ENCODE measurements at places on chromosomes 3 and 15. TPM values are rescaled to one million over a fixed set of nuclear protein-coding genes. Genes with fewer than 3 reads are reported as not detected.

GABRB3 gene
- not detected for polyA plus RNA-seq

GPR15 gene
- polyA plus RNA-seq, result 3.1 TPM

HCLS1 gene
- 468 TPM for polyA plus RNA-seq

FETUB gene
- polyA plus RNA-seq, result not detected

OXNAD1 gene
- 9.4 TPM for polyA plus RNA-seq

FGF12 gene
- polyA plus RNA-seq, result 0.38 TPM

CLEC3B gene
- polyA plus RNA-seq, result not detected

SCN11A gene
- not detected for polyA plus RNA-seq

PAK6 gene
- not detected for polyA plus RNA-seq

MCF2L2 gene
- 0.15 TPM for polyA plus RNA-seq

FEZF2 gene
- not detected for polyA plus RNA-seq

ZPLD1 gene
- not detected for polyA plus RNA-seq

MKRN2OS gene
- polyA plus RNA-seq, result not detected

MESP2 gene
- not detected for polyA plus RNA-seq

DAZL gene
- not detected for polyA plus RNA-seq

DUOXA2 gene
- polyA plus RNA-seq, result not detected

C3orf22 gene
- not detected for polyA plus RNA-seq

TRIM71 gene
- not detected for polyA plus RNA-seq

NAA50 gene
- polyA plus RNA-seq, result 104 TPM

TGM5 gene
- polyA plus RNA-seq, result not detected

CDHR4 gene
- polyA plus RNA-seq, result not detected

RASSF1 gene
- 155 TPM for polyA plus RNA-seq

DNAH12 gene
- not detected for polyA plus RNA-seq

PPP1R14D gene
- 0.56 TPM for polyA plus RNA-seq
